ENCODE measurements at places on chromosomes 5 and 9. TPM values are rescaled to one million over a fixed set of nuclear protein-coding genes. Genes with fewer than 3 reads are reported as not detected.

DNA sequence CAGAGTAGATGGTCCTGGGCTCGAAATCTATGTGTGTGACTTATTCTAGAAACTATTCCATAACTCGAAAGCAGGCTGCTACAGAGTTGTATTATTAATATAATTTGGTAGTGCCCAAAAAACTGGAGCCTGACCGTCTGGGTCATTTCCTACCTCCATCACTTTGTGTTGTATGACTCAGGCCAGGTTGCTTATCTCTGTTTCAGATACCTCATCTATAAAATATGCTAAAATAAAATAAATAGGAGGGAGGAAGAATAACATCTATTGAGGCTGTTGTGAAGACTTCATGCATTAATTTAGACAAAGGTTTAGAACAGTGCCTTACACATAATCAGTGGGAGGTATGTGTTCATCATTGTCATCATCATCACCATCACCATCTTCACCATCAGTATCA is 57.7 kb downstream of the PDE4D start:
- no peak for DNase-seq

CCIN gene
- 1.4 TPM for total RNA-seq

DNA sequence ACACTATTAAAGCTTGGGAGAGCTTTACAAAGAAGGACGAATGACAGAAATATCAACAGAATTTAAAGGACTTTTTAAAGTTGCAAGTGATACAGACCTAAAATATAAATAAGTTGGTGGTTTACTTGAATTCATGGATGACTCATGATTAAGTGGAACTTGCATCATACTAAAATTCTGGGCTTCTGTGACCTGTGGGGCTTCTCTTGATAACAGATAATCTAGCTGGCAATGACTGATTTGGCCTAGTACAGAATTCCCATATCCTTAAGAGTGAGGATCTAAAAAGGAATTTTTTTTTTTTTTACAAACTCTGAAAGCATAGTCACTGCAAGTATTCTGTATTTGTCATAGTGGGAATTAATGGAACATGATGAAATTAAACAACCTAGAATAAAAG is 543.7 kb upstream of the SGCD start:
- DNase-seq: no peak

GRCh38 chr5:146283344-146283761 is 55.3 kb upstream of the POU4F3 start:
- no peak for DNase-seq

DNA sequence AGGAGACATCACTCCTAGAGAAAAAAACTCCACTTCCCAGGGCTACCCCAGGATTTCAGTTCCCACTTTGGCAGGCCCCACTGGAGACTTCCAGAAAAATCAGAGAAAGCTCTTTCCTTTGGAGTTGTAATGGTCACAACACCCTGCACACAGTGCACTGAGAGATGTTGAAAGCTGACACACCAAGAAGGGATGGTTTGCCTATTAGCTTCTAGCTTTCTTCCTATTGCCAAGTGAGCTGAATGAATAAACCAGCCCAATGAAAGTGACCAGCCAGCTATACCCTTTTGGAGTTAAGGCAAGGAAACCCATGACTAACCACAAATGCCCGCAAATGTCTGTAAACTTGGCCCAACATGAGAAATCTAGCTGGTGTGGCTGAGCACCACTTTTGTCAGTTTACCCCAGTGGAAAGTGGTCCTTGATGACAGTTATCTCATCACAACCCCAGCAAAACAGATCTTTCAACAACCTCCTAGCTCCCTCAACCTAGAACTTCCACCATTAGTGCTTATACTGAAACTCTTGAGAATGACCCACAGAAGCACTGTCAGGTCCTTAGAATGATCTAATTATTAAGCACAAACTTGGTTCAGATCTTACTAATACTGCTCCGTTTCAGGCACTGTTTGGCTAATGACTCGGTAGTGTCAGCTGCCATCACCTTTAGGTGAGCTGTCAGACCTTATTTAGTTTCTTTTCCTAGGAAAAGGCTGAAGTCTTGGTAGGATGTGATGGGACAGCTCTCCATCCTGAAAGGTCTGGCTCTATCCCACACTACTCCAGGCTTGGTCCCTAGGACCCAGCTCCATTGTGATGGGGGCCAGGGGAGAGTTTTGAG is 11.2 kb downstream of the IRF1 start:
- DNase-seq: no peak

Measured in uterus (tissue), 4 donors.